Stimulated activated CD8-positive, alpha-beta memory T cell treated with anti-CD3 and anti-CD28 coated beads, Interleukin-12 subunit alpha, Interleukin-12 subunit beta, amount 100 ng/mL, for 4 hours (primary cell): ENCODE measurements at places on chromosomes 12 and 14.

DNA sequence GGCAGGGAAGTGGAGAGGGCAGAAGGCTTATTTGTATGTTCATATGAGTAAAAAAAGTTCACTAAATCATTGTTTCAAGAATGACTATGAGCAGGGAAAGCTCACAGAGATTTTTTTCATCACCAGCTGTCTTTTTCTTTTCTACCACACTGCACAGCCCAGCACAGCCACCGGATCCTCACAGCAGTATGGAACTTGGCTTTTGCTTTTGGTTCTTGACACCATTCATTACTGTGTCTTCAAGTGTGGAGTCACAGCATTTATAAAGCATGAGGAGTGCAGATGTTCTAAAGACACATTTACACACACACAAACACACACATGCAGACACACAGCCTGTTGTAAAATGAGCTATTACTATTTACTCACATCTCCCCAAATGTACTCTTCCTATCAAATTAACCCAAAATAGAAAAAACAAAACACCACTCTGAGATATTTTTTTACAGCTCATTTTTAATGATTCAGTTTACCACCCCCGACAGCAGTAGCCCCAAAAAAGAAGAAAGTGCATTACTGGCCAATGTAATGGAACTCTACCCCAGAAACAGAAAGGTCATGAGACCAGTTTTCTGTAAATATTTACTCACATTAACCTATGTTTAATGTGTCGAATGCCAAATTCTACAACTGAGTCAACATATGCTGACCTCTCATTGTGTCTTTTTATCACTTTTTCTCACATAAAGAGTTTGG is 60.5 kb downstream of the BTG1 start:
- no peak for DNase-seq

- no peak for DNase-seq
These were observed 6.4 kb downstream of the MLXIP start for GRCh38 chr12:122084857-122085405.

DNA sequence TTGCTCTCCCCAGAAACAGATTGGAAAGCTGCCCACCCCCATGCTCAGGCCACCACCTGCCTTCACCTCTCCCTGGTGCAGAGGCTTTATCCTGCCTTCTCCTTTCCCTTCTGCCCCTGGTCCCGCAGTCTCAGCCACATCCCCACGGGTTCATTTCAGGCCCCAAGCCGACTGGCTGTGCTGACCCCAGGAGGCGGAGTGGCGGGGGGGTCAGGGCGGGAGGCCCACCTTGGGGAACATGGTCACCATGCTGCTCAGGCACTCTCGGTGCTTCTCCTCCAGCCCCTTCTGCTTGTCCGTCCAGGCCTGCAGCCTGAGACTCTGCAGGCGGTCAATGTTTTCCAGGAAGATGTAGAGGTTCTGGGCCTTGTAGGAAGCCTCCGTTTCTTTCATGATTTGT is 6.9 kb downstream of the FAM186B start:
- no peak for DNase-seq

GRCh38 chr14:31029016-31029970 is 3.1 kb upstream of the STRN3 start:
- DNase-seq, result no peak

DNA sequence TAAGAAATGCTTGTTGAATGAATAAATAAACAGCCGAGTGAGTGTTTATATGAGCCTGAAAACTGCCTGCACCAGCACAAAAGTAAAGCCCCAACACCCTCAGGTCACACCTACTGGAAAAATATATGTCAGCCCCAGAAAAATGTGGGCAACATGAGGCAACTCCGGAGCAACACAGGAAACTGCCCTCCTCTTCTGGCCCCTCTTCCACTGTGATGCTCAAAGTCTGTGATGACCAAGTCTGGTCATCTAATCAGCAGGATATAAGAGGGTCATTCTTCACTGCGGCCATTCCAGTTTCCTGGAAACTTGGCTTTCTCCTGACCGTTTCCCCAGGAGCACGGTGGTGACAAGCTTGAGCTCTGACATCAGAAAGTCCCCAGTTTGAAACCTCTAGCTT is 159.6 kb upstream of the PZP start:
- DNase-seq, result no peak

GRCh38 chr12:96889273-96889933 is 17.7 kb upstream of the NEDD1 start:
- DNase-seq, result no peak

DNA sequence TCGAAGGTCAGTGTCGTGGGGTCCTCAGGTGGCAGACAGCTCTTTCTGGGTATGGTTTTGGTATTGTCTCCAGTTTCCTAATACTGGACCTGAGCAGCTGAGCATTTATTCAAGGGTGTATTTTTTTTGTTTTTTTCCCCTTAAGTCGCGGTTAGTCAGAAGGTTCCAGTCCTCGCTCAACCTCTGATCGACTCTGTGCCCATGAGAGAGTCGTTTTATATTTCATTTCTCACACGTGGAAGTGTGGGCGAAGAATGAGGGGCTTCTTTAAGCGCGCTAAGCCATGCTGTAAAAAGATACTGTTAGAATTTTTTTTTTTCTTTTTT is 499 bp downstream of the MIPOL1 start:
- no peak for DNase-seq

DNA sequence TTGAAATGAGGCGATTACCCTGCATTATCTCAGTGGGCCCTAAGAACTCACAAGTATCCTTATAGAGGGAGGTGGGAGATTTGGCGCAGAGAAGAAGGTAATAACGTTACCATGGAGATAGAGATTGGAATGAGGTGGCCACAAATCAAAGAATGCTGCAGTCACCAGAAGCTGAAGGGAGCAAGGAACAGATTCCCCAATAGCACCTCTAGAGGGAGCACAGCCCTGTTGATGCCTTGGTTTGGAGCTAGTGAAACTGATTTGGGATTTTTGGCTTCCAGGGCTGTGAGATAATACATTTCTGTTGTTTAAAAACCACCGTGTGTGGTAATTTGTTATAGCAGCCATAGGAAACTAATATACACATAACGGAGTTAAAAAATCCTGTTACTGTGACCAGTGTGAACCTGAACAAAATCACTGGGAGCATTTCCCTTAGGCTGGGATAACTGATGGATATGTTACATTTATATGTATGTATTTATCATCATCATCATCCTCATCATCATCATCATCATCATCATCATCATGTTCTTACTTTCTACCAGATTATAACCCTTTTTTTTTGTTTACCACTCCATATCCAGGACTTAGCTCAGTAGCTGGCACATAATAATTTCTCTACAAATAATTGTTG is 100.3 kb downstream of the LIN7A start:
- no peak for DNase-seq

DNA sequence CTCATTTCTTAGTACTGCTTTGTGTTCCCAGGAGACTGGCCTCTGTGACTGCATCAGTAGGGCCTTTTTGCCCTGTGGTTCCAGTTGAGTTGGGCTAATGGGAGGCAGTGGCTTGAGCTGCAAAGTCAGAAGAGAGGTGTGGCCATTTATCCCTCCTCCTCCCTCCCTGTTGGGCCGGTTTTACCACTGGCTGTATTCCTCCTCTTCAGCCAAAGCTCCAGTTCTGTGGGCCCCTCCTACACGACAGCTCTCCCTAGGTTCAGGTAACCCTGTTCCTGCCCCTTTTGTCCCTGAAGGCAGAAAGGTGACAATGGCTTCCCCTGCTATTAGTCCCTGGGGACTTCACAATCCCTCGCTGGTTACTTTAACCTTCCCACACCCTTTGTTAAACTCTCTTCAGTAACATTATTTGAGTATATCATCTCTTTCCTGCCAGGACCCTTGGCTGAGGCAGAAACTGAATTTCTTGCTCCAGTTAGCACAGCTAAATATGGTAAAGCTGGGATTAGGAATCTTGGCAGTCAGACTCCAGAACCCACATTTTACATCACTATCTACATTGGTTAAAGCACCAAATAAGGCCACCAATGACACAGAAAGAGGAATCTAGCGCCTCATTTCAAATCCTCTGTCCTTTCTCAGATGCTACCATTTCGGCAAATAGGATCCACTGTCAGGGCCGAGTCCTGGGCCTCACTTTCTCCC is 121.9 kb upstream of the SLC35F4 start:
- no peak for DNase-seq

- no peak for DNase-seq
These were observed 36.8 kb downstream of the FLVCR2 start for GRCh38 chr14:75615200-75615599.

DNA sequence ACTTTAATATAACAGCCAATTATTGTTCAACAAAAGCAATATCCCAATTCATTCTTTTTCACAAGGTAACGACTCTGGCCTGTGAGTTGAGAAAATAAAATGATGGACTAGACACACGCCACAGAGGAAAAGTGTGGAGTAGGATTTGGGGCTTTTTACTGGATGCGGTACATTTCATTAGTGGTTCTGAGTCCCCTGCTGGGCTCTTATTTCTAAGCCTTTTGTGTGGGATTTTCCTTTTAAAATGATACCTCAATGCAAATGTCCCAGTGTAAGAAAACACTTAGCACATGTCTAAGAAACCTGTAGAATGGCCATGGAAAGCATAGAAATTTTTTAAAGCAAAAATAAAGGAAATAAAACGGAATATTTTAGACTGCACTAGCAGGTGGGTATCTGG is 73.4 kb downstream of the C12orf42 start:
- DNase-seq, result no peak

DNA sequence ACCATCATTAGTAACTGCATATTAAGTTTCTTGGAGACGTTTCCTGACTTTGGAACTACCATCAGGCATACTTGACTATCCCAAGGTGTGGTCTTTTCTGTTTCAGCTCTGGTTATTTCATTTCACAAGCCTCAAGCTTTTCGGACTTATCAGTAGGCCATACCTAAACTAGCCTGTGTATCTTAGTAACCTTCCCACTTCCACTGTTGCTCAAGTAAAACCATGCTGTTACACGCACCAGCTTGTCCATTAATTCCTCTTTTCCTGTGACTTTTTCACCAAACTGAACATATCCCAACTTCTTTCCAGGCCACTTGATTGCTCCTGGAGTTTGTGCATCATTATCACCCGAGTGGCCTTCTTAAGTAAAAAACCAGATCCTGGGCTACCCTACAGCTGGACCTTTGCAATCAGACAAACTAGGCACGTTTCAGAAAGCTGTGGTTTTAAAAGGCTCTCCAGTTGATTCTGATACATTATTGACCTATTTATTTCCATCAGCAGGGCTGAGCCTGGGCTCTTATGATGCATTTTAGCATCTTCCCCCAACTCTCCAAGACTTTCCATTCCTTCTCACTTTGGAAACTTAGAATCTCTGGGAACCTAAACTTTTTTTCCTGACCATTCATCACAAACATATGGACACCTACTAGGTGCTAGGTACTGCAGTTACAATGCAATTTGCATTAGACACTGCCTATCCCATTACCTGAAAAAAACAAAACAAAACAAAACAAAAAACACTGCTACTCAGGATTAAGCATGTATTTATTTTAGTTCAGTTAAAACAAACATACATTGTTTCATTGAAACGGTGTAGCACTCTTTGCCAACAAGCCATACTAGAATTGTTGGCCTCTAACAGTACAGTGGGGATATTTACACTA is 14.9 kb downstream of the SLC38A2 start:
- DNase-seq, result no peak

GRCh38 chr12:122079532-122080081 is 1.1 kb downstream of the MLXIP start:
- no peak for DNase-seq
